ENCODE measurements at places on chromosomes 7 and 10.

DNA sequence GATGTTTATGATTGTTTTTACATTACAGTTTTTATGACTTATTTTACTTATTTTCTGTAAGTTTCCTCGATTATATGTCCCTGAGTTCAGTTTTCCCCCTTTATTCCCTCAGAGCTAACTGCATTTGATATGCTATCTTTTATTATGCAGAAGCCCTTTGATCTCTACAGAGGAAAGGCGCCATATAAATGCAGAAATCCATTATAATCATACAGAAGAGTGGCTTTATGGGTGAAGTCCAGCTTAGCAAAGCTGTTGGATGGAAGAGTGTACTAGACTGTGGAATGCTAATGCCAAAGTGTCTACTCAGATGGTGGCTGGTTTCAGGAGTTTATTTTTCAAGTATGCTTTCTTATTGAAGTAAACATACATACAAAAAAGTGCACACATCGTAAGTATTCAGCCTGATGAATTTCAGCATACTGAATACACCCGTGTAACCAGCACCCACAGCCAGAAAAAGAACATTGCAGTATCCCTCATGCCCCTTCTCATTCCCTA, 258.4 kb upstream of the BMPER start:
- no peak for DNase-seq

DNA sequence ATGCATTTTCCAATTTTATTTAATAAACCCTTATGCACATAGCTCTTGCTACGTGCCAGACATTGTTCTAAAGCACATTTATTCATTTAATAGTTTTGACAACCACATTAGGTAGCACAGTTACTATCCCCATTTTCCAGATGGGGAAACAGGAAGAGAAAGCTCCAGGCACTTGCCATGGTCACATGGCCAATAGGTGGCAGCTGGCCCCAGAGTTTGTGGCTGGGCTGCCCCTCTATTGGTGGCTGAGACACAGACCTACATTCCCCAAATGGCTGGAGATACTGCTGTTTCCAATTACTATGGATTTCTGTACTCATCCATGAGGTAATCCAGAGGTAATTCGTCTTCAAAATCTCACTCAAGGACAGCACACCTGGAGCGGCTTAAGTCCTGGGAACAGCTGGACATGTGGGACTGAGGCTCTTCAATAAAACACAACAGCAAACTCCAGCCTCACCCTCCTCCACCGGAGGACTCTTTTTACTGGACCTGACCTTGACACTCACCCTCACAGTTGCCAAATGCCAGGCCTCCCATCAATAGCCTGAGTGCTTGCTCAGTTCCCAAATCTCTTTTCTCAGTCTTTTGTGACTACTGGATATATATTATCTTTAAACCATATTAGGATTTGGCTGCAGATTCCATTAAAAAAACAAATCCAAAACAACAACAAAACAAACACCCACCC, 106.1 kb downstream of the CLEC2L start:
- no peak for DNase-seq

GRCh38 chr7:132326878-132327589, 249.2 kb downstream of the PLXNA4 start:
- DNase-seq, result no peak

GRCh38 chr7:156950381-156950858, 908 bp downstream of the NOM1 start:
- DNase-seq, result no peak

- DNase-seq, result no peak
Observed at GRCh38 chr7:111184987-111185386, 94.1 kb downstream of the LRRN3 start.

DNA sequence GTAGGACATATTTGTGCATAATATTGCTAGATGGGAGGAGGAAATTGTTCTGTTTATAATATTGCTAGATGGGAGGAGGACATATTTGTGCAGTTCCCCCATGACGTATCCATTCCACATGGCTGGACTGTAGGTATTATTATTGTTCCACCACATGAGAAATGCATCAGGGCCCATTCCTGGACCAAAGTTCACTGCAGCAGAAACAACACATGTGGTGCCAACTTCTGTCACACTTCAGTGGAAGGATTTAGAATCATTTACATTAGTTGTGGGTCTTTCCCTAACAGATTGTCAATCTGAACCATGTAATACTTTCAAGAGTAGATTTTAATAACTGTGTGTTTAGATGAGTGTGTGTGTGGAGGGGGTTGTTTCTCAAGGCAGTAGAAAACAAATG, 32.7 kb upstream of the MACC1 start:
- DNase-seq, result peak; percentile 65

DNA sequence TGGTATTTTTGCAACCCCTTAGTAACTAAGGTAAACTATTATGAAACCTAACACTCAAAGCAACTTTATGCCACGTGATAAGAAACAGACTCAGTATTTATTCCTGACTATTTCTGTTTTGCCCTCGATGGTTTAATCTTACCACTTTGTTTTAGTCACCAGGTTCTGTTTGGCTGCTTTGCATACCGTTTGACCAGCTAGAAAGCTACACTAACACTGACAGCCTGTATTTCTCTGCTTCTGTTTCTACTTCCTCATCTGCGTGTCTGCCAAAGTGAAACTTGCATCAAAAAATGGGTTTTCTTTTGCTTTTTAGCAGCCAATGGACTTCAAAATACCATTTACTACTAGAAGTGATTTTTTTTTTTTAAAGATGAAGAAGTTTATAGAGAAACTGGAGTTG, 802.5 kb downstream of the GRM8 start:
- no peak for DNase-seq

GRCh38 chr10:62471711-62472110, 97.5 kb downstream of the ZNF365 start:
- no peak for DNase-seq

DNA sequence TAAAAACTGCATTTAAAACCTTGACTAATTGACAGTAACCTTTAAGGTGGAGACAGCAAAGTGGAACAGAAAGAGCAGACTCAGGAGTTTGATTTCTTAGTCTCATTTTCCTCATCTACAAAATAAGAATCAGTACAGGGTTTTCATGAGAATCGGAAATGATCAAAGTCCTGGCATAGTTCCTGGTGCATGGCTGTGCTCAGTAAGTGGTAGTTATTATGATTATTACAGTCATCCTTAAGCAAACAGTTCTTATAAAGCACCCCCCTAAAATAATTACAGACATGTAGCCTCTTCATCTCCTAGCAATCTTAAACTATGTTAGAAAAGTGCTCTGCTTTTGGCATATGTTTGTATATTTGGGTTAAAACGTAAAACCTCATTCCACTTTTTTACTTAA, 18.0 kb downstream of the NEBL start:
- no peak for DNase-seq

GRCh38 chr10:131730771-131731497, 169.9 kb upstream of the PPP2R2D start:
- no peak for DNase-seq

DNA sequence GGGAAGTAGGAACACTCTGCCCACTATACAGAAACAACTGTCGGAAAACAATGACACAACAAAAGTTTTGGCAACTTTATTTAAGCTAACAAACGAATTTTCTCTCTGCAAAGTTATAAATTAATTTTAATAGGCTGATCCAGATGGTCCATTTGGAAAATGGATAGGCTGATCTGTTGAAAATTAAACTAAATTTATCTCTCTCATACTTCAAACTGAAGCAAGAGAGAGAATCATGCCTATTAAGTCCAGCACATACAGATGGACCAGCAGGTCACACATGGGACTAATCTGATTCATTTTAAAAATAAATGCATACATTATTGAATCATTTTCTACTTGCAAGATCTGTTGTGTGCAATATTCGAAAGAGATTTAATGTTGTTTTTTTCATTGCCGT, 110.1 kb downstream of the BTRC start:
- DNase-seq, result no peak

- DNase-seq, result no peak
Observed at GRCh38 chr10:44927352-44927751, 16.2 kb downstream of the TMEM72 start.

DNA sequence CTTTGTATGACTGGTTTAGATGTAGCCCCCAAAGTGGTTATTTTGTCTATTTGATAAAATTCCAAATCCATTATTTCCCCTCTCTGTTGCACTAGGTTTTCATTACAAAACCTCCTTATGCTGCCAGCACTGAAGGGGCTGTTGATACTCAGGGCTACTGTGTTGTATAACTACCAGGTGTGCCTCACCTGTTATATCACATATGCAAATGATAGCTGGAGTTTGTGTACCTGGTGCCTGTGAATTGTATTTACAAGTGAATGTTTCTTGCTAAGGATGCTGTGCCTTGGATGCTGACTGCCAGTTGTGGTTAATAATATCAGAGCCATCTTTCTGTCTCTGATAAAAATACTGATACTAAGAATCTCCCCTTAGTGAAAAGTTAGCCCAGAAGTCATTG, 84.8 kb upstream of the CCDC6 start:
- no peak for DNase-seq

DNA sequence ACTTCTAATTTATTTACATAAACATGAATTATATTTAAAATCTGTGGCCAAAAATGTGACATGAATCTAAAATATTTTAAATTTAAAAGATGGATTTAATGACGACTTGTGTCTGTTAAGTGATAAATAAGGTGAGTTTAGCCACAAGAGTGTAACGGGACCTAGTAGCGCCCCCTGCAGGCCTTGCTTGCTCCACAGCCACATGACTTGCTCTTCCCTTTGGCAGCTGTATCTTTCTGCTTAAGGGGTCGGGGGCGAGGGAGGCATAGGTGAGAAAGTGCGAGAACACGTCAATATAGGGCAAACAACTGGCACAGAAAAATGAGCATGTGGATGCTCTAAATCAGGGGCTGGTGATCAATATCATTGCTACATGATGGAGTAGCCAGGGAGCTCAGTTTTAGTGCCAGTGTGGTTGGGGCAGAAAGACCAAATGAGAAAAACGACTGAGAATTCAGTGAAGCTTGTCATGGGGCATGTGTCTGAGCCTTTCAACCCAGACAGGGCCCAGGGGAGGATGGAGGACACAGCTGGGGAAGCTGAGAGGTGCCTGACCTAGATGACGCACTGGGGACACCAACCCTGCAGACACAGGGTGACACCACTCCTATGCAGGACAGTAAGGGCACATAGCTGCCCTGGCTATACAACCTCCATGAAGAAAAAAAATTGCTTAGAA, 49.8 kb downstream of the PAXIP1 start:
- DNase-seq, result peak; percentile 20

GRCh38 chr10:69160809-69161241, 19.2 kb upstream of the SUPV3L1 start:
- no peak for DNase-seq

DNA sequence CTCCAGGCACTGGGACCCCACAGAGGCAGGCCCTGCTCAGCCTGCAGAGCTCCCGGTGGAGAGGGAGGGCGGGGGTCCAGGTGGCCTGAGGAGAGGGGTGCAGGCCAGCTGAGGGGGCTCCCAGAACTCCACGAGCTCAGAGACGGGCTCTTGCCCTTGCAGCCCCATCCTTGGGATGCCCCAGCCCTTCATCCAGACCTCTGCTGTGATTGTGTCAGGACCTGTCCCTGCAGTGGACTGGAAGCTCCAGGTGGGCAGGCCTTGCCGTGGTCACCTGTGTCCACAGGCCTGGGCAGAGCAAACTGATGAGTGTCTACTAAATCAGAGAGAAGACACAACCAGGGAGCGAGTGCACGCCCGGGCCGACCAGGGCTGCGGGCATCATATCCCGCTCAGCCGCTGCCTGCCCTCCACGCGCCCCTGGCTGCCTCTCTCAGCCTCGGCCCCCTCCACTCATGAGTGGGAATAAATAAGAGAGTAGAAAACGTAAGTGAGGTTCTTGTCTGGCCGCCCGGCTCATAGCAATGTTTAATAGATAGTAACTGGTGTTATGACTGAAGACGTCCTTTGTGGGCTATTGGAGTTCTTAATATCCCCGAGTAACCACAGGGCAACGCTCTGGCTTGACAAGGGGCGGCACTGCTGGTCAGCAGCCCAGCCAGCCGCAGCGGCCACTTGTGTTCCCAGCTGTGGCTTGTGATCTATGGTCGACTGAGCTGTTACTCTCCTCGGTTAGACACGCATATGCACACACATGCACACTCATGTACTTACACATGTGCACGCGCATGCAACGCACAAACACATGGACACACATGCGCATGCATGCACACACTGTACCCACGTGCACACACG, 105.6 kb downstream of the LHPP start:
- DNase-seq, result peak; percentile 57

DNA sequence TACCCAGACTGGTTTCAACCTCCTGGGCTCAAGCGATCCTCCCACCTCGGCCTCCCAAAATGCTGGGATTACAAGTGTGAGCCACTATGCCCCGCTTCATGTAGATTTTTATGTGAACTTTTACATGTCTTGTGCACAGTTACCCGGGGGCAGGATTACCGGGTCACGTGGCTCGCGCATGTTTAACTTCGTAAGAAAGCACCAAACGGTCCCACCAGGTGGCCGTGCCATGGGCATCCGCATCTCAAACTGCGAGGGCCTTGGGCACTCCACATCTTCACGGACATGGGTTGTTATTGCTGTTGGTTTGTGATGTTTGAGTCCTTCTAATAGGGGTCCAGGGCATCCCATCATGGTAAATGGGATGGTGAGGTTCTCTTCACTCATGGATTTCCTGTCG, 636.6 kb upstream of the FOXK1 start:
- no peak for DNase-seq

DNA sequence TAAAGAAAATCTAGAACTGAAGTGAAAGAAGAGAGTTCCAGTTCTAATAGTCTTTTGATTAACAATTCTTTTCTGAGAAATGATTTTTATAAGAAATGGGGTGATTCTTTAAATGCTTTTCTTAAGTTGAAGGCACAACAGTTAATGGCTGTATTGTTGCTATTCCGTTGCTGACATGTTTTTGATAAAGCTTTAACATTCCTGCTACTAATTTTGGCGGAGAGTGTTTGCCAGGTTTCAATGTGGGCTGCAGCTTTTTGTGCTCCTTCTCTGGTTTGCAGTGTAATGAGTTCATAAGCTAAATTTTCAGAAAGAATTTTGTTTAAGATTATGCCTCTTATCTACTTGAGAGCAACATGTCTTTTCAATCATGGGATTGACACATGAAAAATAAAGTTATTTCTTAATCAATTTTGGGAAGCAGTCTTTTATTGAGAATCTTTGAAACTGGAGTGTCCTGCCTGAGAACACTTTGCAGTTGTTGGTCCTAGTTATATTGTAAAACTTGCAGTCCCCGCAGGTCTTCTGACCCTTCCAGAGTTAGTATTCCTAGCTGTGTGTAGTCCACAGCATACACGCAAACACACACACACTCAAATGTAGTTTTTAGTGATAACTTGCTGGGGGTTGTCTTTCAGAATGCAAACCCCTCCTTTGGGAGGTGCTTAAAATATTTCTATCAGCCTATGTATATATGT, 56.7 kb downstream of the COL17A1 start:
- DNase-seq, result no peak

- DNase-seq, result no peak
Observed at GRCh38 chr7:22664988-22665798, 61.8 kb upstream of the IL6 start.

GRCh38 chr7:155744971-155745683, 67.1 kb downstream of the SHH start:
- DNase-seq, result no peak

- peak; percentile 50 for DNase-seq
Observed at GRCh38 chr10:89207801-89208551, 859 bp upstream of the CH25H start.

GRCh38 chr10:12712293-12712983, 289.1 kb downstream of the CCDC3 start:
- DNase-seq, result no peak
